Stimulated activated CD4-positive, alpha-beta T cell treated with anti-CD3 and anti-CD28 coated beads, Interleukin-12 subunit alpha, Interleukin-12 subunit beta, amount 100 ng/mL, for 24 hours (primary cell): ENCODE measurements at places on chromosomes 4 and X.

GRCh38 chrX:53316111-53316859, 34.9 kb upstream of the IQSEC2 start:
- DNase-seq: no peak

DNA sequence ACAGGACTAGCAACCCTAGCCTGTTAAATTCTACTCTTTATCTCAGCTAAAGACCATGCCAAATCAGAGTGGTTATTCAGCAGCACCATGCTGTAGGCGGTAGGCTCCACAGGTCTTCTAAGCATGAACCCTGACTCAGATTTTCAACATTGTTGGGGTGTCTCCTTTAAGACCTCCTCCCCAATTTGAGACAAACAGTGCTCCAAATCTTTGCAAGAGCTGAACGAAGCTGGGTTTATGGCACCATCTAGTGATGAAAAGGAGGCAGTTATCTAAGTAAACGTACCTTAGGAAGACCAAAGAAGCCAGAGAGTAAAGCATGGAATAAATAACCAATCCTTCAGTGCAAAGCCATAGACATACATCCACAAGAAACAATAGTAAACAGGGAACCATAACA, 334.5 kb upstream of the SLC7A11 start:
- no peak for DNase-seq

- no peak for DNase-seq
These were observed 52.6 kb downstream of the CASK start for GRCh38 chrX:41870719-41871151.

DNA sequence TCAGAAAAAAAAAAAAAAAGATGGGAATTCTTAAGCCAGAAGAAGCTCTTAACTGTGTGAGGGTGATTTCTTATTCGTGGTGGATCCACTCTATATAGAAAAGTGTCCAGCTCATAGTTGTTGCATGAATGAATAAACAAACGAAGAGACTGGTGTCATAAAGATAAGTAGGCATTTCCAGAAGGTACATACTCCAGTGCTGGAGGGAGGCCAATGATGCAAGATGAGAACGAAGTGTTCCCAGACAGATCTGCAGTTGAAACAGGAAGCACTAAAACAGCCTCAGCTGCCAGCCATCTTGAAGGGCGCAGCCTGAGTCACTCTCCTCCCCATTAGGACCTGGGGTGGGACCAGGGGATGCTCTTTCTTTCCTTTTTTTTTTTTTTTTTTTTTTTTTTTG, 47.4 kb upstream of the HOPX start:
- DNase-seq: no peak

GRCh38 chr4:168498251-168498650, 1.4 kb downstream of the PALLD start:
- DNase-seq: no peak

DNA sequence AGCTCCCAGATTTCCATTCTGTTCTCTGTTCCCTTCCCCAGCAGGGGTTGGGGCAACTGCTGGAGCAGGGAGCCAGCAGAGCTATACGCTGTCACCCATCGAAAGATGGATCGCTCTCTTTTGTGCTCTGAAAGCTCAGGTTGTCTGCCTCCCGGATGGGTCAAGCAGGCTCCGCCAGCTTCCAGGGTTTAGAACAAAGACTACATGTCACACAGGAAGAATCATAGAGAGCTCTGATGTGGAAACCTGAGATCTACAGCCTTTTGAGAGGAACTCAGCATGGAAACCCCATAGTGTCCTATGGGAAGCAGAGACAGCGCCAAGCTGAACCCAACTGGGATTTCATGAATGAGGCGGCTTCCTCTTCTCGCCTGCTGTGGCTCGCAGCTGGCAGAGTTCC, 205.4 kb downstream of the HS3ST1 start:
- no peak for DNase-seq

GRCh38 chr4:185591679-185592141, 56.4 kb upstream of the PDLIM3 start:
- no peak for DNase-seq

GRCh38 chr4:154566639-154567204, 3.9 kb downstream of the FGB start:
- DNase-seq: no peak

DNA sequence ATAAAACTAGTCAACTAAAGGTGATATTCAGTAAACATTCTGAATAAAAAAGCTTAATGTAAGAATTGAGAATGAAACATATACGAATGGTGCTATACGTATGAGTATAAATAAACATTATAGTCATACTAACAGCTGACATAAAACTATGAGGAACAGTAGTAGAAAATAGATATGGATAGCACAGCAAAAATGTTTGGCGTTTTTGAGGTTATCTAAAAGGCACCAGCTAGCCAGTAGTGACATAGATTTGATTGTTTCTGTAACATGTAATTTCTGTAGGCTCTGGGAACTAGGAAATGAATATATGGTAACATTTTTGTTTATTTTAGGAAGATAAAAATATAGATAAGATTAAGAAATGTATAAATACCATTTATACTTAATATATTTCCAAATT, 69.3 kb downstream of the SNX25 start:
- DNase-seq: no peak

- DNase-seq: no peak
These were observed 4.2 kb upstream of the MAB21L2 start for GRCh38 chr4:150577796-150578195.

DNA sequence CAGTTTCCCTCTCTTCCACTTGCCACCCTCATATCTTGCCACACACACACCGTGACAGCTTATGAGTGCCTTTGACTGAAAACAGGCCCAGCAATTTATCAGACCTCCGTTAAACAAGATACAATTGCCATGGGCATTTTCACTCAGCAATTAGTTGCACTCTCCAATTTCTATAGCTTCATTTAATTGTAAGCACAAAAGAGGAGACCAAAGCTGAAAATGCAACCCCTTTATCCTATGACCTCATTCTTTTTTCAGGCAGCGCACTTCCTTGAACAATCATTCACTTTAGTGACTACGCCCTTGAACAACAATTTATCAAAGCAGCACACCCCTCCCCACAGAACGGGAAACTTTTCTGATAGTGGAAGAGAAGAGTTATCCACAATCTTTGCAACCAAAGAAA, 4.1 kb downstream of the POF1B start:
- DNase-seq: no peak
